ENCODE measurements at places on chromosomes 13 and 19.

DNA sequence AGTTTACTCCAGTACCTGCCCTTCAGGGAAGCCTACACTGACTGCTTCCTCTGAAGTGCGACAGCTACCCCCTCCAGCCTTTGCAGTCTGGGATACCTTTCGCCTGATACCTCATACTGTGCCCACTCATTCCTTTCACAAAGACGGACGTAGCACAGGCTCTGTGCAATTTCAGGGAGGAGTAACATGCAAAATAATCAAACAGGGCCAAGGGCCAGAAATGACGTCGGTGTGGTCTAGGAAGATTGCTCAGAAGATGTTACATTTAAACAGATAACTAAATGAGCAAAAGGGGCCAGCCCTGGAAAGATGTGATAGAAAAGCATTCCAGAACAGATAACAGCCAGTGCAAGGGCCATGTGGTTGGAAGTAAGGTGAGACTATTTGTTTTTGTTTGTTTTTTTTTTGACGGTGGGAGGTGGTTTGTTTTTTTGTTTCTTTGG is 6.6 kb upstream of the DDX39A start:
- no peak for DNase-seq

DNA sequence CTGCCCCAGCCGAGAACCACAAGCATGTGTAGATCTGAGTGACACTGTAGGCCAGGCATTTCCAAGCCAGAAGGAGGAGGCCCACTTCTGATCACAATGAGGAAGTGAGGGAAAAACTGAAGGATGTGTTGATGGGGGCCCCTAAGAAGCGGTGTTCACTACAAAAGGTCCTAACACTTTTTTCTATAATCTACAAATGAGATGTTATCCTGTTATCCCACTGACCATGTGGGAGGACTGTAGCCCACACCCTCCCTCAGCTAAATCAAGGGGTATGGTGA is 99.0 kb upstream of the MCF2L start:
- DNase-seq: no peak

- DNase-seq: no peak
Measured at GRCh38 chr19:3094601-3095440, 659 bp downstream of the GNA11 start.

- no peak for DNase-seq
Measured at GRCh38 chr19:41707502-41707812, 969 bp upstream of the CEACAM5 start.

GRCh38 chr19:38867171-38867780 is 10.8 kb downstream of the RINL start:
- DNase-seq: no peak

GRCh38 chr13:75864718-75865117 is 228.6 kb downstream of the LMO7 start:
- no peak for DNase-seq

DNA sequence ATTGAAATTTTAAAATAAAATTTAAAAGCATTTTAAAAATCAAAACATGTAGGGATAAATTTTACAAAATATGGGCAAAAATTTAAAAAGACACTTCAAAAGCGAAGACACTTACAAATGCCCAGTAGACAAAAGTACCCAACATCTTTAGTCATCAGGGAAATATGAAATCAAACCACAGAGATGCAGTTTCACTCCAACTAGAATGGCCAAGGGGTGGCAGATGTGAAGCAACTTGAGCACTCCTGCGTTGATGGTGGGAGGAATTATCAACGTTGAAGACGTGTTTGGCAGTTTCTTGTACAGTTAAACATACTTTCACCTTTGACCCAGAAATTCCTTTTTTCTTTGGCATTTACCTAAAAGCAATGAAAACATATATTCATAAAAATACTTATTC is 518.0 kb upstream of the SGCG start:
- no peak for DNase-seq

DNA sequence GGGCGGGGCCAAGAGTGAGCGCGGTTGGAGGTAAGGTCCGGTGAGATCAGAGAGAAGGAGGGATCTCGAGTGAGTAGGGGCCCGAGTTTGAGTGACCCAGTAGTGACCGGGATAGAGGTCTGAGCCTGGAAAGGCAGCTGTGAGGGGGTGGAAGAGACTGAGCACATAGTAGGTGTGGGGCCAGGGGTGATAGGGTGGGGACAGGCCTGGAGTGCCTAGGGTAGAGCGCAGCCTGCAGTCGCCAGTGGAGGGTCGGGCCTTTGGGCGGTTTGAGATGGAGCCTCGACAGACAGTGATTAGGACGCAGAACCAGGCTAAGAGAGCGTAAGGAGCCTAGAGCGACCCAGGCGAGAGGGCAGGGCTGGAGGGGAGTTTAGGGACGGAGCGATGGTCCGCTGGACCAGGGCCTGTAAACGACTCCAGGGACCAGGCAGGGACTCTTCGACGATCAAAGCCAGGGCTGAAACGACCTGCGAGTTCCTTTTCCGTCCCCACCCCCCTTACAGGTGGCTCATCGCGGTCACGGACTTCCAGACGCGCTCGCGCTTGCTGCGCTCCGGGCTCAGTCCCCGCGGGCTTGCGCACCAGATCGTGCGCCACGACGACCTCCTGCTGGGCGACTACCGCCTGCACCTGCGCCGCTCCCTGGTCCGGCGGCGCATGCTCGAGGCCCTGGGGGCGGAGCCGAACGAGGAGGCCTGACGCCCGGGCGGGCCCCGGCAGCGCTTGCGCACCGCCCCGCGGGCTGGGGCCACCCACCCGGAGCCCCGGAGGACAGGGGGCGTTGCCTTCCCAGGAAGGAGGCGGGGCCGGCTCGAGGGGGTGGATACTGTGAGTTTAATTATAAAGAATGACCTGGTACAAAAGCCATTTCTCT is 9.4 kb downstream of the C19orf81 start:
- DNase-seq: no peak

GRCh38 chr13:84446972-84447639 is 564.8 kb upstream of the SLITRK1 start:
- DNase-seq: no peak

GRCh38 chr13:23848019-23848418 is 41.2 kb downstream of the MIPEP start:
- no peak for DNase-seq

GRCh38 chr19:56150358-56150757 is 9.3 kb downstream of the ZNF444 start:
- DNase-seq: no peak

DNA sequence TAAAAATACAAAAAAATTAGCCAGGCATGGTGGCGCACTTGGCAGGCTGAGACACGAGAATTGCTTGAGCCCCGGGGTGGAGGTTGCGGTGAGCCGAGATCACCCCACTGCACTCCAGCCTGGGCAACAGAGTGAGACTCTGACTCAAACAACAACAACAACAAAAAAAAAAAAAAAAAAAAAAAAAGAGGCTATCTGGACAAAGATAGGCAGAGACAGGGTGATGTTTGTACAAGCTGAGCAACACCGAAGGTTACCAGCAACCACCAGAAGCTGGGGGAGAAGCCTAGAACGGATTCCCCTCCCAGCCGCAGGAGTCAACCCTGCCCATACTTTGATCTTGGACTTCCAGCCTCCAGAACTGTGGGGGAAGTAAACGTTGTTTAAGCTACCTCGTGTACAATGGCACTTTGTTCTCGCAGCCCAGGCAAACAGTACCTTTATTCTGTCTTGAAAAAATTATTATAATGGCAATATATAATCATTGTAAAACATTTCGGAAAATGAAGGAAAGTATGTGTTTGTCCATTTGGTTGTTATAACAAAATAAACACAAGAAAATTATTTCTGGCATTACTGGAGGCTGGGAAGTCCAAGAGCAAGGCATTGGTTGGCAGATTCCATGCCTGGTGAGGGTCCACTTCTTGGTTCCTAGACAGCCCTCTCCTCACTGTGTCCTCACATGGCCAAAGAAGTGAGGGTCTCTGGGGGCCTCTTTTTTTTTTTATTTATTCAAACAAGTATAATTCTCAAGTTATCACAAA is 39.8 kb upstream of the LATS2 start:
- DNase-seq: no peak

- DNase-seq: no peak
Measured at GRCh38 chr19:11581740-11582139, 4.3 kb upstream of the ACP5 start.

- no peak for DNase-seq
Measured at GRCh38 chr19:13010992-13011652, 15.8 kb downstream of the NFIX start.

DNA sequence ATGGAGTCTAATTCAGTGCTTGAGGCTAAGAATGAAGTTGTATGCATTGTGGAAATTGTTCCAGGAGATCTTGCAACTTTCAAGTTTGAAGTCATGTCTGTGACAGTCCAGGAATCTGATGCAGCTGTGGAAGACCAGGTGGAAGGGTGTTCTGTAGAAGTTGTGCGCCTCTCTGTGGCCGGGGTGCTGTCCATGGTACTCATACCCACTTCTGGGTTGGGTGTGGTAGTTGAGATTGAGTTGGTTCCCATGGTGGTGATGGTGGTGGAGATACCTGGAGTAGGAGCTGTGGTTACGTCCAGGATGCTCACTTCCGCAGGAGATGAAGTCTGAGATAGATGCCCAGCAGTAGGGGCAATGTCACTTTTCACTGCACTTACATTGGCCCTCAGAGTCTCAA is 44.3 kb downstream of the MUC16 start:
- no peak for DNase-seq

DNA sequence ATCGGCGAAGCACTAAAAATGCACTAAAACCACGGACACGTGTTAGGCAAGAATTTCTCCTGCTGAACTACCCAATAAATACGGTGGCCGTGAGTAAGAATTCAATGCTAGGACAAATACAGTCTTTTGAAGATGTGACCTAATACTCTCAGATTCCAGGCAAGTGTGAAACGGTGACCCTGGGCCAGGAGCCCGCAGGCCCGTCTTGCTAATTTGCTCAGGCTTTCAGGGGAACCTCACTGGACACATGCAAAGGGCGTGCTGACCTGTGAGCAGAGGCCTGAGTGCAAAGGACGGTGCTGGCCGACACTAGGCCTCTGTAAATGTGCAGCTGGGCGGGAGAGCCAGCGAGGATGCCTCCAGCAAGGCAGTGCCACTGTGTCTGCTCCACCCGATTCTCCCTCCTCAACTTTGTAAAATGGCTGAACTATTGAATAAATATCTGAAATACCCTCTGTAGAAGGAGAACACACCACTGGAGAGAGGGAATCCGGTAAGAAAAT is 70.1 kb downstream of the STK24 start:
- DNase-seq: no peak

GRCh38 chr19:47766359-47766620 is 12.2 kb upstream of the SELENOW start:
- no peak for DNase-seq

DNA sequence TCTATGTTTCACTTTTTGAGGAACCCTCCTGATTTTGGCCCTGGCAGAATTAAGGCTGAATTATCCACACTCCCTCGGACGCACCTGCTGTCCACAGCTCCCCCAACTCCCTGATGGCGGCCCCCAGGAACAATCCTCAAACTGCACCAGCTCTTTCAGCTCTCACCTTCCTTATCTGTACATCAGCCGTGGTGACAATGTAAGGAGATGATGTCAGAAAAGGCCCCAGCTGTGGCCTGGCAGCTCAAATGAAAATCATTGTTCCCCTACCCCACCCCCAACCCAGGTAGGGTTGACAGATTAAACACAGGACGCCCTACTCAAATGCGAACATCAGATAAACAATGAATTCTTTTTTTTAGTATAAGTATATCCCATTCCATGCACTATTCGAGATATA is 35.0 kb upstream of the KLF2 start:
- no peak for DNase-seq

GRCh38 chr19:18762125-18763023 is 28.7 kb downstream of the COMP start:
- DNase-seq: no peak

GRCh38 chr13:50244713-50245574 is 229.7 kb downstream of the KCNRG start:
- DNase-seq: peak; percentile 60

- DNase-seq: no peak
Measured at GRCh38 chr19:17484520-17485185, 14.3 kb downstream of the SLC27A1 start.

DNA sequence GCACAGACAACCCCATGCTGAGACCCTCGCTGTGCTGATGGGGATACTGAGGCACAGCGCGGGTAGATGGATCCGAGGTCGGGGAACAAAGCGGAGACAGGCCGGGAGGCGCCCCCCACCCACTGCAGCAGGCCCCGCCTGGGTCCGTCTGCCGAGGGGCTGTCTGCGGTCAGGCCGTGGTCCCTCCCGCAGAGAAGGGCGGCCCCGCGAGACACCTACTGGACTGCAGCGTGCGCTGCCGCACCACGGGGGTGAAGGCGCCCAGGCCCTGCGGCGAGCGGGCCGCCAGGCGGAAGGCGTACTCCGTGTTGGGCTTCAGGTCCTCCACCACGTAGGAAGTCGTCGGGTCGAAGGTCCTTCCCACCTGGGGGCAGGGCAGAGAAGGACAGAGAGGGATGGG is 101.9 kb downstream of the PTPRS start:
- DNase-seq: no peak

DNA sequence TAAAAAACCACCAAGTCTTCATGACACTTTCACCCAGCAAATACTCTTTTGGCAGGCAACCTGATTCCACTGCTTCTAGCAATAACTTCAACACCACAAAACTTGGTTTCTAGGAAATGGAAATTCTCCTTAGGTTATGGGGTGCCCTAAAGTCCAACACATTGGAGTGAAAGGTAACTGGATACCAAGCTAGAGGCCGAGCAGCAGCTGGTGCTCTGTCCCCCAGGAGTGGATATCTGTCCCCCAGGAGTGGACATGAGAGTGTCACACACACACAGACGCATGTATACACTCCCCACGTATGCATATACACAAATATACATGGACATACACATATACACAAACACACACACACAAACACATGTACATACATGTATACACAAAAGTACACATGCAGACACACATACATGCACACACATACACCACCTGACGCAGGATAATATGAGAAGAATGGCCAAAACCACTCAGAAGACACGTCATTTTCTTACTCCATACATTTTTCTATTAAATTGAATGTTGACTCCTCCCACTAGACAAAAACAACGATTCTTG is 50.8 kb downstream of the RFX2 start:
- DNase-seq: no peak

GRCh38 chr13:30382836-30383525 is 39.3 kb upstream of the UBE2L5 start:
- DNase-seq: no peak

DNA sequence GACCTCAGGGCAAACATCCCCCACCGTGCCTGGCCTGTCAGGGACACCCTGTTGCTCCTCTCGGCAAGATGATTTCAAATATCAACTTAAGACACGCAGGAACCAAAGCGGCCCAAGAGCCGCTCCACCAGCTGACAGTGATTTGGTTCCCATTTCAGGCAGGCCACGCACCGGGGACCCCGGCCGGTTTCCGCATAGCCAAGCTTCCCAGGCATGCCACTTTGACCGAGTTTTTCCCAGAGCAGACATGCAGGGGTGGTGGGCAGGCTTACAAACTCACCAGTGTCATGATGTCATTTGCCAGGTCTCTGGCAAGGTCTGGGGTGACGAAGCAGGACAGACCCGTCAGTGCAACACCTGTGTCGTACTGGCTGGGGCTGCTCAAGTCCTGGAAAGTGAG is 19.2 kb downstream of the AP3D1 start:
- no peak for DNase-seq
